Effector memory CD4-positive, alpha-beta T cell (primary cell): ENCODE measurements at places on chromosomes 1 and 21.

DNA sequence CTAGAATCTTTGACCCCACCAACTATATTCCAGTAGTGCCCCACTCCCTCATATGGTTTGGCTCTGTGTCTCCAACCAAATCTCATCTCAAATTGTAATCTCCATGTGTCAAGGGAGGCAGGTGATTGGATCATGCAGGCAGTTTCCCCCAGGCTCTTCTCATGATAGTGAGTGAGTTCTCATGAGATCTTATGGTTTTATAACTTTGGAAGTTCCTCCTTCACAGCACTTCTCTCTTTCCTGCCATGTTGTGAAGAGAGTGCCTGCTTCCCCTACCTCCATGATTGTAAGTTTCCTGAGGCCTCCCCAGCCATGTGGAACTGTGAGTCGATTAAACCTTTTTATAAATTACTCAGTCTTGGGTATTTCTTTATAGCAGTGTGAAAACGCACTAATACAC is 7.7 kb upstream of the SAMD13 start:
- DNase-seq: no peak

GRCh38 chr1:225479996-225480720 is 52.3 kb upstream of the LBR start:
- no peak for DNase-seq

GRCh38 chr1:55448261-55448660 is 233.1 kb upstream of the USP24 start:
- DNase-seq: no peak

DNA sequence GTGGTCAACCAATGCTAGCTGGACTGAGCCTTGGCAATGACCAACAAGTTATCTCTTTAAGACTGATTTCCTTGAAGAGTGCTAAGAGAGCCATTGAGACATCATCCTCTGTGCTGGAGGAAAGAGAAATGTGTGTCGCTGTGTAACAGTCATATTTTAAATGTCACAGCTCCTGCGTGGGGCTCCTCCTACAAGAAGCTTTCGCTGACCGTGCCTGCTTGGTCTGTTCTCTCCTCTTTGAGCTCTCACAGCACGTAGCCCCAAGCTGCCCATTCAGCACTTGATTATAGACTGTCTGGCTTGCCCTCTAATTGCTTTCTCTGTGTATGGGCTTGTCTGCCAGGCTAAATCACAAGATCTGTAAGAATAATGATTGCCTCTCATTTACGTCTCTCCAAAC is 221.3 kb downstream of the FOXD2 start:
- DNase-seq: no peak

DNA sequence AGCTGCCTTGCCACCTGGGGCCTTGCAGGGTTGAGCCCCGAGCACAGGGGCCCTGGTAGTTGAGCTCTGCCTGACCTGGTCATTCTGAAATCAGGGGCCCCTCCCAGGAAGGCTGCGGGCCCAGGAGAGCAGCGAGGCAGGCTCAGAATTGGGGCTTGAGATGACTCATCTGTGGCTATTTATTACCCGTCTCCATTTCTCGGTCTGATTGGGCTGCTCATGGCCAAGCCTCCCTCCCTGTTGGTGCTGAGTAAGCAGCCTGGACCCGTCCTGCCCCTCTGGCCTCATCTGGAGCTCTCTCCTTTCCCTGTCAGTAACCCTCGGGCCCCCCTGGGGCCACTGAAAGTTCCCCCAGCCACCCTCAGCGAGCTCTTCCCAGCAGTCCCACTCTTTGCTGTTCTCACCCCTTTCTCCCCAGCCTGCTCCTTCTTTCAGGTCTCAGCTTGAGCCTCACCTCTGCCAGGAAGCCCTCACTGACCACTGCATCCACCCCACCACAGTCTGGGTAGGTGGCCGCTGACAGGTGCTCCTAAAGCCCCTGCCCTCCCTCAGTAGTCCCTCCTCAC is 11.0 kb upstream of the TNFRSF8 start:
- DNase-seq: no peak

GRCh38 chr1:25572708-25573590 is 29.5 kb downstream of the LDLRAP1 start:
- peak; percentile 17 for DNase-seq

DNA sequence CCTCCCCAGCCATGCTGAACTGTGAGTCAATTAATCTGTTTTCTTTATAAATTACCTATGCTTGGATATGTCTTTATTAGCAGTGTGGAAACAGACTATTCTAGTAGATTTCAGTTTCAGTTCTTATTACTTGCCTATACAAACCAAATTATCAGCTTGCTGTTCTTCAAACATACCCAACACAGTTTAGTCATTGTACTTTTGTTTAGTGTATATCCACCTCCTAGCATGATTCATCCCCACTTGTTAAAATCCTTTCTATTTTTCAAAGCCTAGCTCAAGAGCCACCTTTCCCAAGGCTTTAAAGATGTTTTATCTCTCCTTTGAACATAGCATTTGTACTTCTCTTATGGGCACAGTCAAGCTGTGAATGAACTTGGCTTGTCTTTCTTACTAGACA is 195.6 kb upstream of the ZRANB2 start:
- DNase-seq: no peak

- no peak for DNase-seq
These were observed 808.7 kb downstream of the NCAM2 start for GRCh38 chr21:21806711-21807597.

DNA sequence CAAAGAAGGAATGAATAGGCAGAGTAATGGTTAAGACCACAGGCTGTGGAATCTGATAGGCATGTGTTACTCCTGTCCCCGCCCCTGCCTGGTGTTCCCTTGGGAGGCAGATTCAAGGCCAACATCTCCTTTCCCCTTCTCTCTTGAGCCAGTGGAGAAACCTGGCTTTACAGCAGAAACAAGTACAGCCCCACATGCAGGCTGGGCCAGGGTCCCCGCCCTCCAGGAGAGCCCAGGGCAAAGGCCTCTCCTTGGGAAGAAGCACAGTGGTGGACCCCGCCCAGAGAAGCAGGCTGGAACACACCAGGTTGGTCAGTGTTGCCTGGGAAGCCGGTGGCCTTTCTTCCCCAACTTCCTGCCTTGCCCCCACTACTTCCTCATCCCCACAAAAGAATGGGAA is 6.8 kb downstream of the C1orf167 start:
- no peak for DNase-seq

DNA sequence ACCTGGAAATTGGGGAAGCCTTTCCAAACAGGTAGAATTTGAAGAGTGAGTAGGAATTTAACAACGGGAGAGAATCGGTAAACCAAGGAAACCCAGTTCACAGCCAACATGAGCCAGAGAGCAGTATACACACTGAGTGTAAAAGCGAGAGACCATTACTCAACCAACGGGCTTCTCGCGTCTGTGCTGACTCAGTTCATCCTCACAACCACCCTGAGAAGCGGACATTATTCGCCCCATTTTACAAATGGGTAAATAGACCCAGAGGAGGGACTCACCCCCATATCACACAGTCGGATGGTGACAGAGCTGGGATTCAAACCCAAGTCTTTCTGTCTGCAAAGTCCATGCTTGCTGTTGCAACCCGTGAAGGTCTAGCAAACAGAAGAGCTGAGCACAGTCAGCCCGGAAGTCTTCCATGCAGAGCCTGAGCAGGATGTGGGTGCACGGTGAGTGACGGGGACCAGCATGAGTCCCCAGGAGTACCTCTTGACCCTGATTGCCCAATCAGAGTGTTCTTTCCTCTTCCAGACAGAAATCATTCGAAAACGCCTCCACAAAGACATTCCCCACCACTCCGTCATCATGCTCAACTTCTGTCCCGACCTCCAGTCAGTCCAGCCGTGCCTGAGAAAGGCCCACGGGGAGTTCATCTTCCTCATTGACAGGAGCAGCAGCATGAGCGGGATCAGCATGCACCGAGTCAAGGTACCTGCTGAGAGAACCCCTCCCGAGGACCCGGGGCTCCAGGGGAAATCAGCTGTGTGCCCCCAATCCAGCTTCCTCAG is 32.3 kb downstream of the VWA5B1 start:
- no peak for DNase-seq

DNA sequence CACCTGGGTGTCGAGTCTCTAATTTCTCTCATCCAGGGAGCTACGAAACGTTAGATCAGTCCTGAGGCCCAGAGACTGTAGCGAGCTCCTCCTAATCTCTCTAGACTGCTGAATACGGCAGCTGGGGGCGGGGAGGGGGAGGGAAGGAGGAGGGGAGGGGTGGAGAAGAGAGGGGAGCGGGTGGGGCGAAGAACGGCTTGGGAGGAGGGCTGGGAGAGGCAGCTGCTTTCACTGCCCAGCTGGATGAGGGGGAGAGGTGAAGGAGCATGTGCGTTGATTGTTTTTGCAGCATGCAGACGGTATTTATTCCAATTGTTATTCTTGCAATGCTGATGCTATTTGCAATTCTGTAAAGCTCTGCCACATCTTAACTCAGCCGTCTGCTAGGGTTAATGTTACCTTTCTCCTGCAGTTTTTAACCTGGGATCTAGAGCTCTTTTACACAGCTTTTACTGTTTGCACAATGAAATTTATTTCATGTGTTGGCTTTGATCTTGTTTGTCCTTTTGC is 790 bp downstream of the DNAJC6 start:
- no peak for DNase-seq

GRCh38 chr1:215779729-215780128 is 212.6 kb downstream of the KCTD3 start:
- DNase-seq: no peak

DNA sequence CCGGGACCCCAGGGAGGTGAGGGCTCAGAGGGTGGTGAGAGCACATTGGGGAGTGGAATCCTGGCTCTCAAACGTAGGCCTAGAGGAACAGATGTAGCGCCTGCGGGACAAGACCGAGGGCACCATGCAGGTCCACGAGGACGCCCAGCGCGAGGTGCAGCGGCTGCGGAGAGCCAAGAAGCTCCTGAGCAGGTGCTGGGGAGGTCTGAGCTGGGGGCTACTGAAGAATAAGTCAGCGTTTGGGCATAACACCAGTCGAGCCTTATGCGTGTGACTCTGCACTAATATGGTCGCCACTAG is 2.6 kb upstream of the NBPF3 start:
- no peak for DNase-seq

DNA sequence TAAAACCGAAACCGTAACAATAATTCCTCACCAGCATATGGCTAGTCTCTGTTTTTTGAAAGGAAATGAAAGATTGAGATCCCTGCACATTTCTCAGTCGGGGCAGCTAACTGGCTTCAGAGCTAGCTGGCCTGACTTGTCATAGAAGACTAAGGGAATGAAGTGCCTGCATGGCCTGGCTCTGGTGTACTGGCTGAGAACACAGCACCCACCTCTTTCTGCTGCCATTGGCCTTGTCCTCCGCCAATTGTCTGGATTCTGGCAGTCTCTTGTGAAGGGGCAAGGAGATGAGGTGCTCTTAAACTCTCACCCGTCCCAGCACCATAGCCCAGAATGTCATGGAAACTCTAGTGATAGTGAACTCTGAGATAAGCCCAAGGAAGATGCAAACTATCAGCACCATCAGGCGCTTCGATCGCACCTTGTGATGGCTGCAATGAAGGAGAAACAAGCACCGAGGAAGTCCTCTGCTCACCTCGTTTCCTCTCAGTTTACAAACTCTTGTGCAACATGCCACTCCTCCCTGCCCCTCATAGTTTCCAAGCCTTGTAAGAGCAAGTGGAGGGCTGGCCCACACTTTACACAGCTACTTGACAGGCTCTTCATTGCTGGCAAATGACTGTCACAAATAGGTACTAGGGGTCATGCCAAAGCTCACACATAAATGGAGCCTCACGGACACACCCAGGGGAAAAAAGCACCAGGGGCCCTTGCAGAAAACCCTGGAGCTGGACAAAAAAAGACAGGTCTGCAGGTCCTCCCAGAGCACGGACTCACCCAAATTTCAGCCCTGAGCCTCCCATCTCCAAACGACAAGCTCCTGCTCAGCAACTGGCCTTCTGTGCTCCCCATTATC is 16.4 kb downstream of the INPP5B start:
- DNase-seq: no peak

DNA sequence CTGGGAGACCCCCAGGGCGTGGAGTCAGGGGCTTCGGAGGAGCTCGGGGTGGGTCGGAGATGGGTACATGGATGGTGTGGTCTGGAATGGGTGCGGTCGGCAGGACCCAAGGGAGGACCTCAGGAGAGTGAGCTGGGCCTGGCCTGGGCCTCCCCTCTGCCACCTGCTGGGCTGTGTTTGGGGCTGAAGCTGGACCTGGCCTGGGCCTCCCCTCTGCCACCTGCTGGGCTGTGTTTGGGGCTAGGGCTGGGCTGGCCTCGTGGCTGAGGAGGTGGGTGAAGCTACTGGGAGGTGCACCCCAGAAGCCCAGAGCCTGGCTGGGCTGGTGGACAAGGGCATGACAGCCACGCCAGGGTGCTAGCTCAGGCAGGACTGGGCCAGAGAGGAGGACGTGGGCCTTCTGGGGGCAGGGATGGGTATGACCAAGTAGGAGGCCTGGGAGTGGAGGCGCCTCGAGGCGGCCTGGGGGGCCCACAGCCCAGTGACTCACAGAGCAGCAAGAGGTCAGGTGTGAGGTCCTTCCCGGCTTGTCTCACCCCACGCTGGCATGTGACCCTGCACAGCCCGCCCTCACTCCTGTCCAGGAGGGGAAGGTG is 14.5 kb downstream of the SAMD11 start:
- DNase-seq: no peak

DNA sequence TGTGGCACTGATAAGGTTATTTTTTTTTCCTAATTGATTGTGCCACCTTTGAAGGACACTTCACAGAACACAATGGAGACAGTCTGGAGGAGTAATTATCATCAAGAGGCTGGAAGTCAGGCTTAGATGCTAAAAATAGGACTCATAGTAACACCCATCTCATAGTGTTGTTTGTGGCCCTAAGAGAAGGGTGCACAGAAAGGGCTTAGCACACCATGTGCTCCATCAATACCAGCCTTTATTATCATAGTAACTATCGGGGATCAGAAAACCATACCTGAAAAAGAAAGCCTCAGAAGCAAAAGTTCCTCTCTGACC is 11.9 kb downstream of the NIPAL3 start:
- DNase-seq: no peak

DNA sequence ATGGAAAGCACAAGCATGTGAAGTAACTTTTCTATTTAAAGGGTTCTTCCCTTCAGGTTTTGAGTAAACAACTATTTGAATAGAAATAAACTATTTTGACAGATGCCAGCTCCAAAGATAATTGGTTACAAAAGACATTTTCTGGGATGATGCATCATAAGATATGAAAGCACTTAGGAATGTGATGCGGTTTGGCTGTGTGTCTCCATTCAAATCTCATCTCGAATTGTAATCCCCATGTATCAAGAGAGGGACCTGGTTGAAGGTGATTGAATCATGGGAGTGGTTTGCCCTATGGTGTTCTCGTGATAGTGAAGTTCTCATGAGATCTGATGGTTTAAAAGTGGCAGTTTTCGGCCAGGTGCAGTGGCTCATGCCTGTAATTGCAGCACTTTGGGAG is 6.4 kb downstream of the DISP1 start:
- no peak for DNase-seq

DNA sequence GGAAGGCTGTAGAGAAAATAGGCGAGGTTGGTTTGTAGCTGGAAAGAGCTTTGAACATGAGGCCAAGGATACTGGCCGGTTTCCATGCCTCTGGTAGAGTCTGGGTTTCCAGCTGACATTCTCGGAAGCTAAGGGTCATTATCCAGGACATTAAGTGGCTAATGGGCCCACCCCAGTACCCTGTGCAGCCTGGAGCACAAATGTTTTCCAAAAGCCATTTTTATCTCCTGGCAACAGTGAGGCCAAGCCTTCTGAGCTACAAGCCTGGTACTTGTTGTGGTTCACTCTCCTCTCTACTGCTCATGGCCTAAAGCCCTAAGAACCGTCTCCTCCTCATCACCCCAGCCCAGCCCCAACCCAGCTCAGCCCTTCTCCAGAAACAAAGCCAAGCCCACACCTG is 122.9 kb downstream of the DMRTA2 start:
- DNase-seq: no peak
